ENCODE measurements at places on chromosomes 3 and 15.

DNA sequence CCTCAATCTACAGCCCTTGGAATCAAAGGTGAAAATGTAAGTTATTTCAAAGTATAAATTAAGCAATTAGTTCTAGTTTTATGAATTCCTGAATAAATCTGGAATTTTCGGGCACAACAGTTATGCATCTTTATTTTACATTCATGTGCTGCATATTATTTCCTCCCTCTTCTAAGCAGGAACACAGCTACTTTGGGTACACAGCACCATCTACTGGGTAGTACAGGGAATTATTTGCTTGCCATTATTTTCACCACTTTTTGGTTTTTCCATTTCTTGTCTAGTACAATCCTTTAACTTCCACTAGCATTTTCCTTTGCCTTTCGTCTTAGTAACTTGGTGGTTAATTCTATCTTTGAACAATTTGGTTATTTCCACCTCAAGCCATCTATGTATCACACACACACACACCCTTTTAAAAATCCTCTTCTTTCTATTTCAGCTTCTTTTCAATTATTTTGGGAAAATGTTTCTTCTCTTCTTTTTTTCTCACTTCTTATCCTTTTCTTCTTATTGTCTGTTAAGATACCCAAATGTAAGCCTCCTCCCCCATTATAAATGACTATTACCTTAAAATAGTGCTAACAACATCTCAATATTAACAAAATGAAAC is 451.0 kb downstream of the MFSD1 start:
- no peak for DNase-seq

DNA sequence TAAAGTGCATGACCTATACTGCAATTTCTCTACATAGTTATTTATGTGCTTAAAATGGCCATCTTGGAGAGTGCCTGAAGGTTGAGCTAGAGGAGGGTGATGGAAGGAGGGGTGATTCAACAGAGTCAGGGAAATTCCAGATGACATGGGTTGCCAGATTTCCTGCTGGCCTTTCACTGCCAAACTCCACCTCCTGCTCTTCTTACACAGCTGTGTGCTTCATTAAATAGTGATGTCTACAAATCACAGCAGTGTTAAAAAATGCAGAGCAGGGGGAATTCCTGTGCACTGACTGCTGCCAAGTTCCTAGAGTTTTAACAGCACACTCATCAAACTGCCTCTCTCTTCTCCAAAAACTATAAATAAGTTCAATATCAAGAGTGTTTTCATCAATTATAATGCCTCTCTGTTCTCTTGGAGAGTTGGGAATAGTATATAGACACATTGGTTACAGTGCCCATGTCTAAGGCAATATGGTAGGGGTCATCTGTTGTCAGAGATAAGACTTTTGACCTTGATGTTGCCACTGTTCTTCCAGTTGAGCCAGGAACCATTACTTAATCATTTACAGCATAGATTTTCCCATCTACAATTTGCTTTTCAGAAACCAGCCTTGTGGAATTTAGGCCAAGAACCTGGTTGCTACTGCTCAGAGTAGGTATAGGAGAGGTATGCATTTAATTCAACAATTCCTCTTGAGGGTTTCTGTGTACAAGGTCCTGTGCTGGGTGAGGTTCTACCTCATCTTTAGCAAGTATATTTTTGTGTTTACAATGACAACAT is 79.6 kb downstream of the TP63 start:
- DNase-seq, result no peak

GRCh38 chr15:70528270-70528706 is 235.1 kb downstream of the UACA start:
- peak; percentile 84 for DNase-seq

GRCh38 chr3:183477801-183478456 is 49.5 kb upstream of the MCF2L2 start:
- no peak for DNase-seq

- no peak for DNase-seq
These were observed 299.8 kb downstream of the LPP start for GRCh38 chr3:188453431-188454384.
